ENCODE measurements at places on chromosomes 6 and 20.

DNA sequence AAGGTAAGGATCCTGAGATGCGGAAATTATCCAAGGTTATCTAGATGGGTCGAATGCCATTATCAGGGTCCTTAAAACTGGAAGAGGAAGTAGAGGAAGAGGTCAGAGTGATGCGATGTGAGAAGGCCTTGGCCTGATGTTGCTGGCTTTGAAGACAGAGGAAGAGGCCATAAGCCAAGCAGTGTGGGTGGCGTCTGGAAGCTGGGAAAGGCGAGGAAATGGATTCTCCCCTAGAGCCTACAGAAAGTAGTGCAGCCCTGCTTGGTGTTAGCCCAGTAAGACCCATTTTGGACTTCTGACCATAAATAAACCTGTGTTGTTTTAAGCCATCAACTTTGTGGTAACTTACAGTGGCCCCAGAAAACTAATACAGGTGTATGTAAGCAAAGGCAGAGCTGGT, 2.0 kb downstream of the SRXN1 start:
- no peak for DNase-seq

- DNase-seq: no peak
Measured at GRCh38 chr6:152271776-152272464, 365.2 kb downstream of the SYNE1 start.

DNA sequence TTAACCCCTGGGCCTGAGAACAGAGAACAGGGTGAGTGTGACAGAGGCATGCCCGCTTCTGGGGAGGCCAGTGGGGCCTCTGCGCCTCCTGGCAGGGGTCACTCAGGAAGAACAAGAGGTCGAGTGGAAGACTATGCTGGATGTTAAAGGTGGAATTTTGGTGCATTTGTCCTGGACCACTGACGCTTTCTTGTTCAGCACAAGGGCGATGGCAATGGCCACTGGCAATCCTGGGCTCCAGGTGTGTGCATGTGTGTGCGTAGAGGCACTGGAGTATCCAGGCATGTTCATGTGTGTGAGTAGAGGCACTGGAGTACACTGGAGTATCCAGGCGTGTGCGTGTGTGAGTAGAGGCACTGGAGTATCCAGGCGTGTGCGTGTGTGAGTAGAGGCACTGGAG, 23.5 kb upstream of the NPBWR2 start:
- no peak for DNase-seq

GRCh38 chr20:63064310-63064709, 57.5 kb upstream of the BHLHE23 start:
- DNase-seq: no peak

- DNase-seq: no peak
Measured at GRCh38 chr6:35146453-35146852, 5.3 kb upstream of the TCP11 start.

DNA sequence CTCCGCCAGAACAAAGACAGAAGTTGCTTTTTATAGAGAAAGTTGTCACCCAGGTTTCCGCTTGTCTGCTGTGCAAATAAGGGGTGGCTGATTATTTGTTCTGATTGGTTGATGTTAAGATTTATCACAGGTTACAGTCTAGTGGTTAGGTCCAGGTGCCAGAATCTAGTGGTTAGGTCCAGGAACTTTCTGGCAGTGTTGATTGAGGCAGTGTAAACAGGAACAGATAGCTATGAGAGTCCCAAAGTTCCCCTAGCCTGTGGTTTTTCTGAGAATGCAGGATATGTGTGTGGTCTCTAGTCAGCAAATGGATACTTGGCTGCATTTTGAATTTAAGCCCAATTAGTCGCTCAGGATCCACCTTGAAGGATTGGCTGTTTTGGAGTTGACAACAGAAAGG, 148.0 kb downstream of the TMEM200A start:
- DNase-seq: peak; percentile 26

GRCh38 chr6:19805129-19805481, 32.1 kb upstream of the ID4 start:
- DNase-seq: no peak

DNA sequence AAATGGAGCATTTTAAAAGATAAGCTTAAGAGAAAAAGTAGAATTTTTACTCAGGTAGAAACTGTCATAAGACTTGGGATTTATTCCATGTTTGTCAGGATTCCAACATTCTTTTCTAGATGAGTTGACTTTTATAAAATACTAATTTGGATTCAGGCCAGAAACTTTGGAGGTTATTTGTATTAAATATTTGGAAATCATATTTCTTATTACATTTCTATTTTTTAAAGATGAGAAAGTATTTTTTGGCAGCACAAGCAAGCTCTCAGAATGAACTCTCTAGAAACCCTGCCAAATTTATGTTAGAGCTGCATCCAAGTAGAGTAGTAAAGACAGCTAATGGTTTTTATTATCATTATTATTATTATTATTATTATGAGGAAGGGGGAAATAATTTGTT, 1014.9 kb upstream of the GJE1 start:
- DNase-seq: no peak

- DNase-seq: no peak
Measured at GRCh38 chr6:42889815-42890214, 10.4 kb downstream of the RPL7L1 start.

GRCh38 chr6:14470671-14471070, 353.1 kb downstream of the CD83 start:
- DNase-seq: no peak

GRCh38 chr6:168120390-168121302, 41.6 kb upstream of the FRMD1 start:
- no peak for DNase-seq

- DNase-seq: no peak
Measured at GRCh38 chr6:78400076-78400475, 467.3 kb upstream of the IRAK1BP1 start.

DNA sequence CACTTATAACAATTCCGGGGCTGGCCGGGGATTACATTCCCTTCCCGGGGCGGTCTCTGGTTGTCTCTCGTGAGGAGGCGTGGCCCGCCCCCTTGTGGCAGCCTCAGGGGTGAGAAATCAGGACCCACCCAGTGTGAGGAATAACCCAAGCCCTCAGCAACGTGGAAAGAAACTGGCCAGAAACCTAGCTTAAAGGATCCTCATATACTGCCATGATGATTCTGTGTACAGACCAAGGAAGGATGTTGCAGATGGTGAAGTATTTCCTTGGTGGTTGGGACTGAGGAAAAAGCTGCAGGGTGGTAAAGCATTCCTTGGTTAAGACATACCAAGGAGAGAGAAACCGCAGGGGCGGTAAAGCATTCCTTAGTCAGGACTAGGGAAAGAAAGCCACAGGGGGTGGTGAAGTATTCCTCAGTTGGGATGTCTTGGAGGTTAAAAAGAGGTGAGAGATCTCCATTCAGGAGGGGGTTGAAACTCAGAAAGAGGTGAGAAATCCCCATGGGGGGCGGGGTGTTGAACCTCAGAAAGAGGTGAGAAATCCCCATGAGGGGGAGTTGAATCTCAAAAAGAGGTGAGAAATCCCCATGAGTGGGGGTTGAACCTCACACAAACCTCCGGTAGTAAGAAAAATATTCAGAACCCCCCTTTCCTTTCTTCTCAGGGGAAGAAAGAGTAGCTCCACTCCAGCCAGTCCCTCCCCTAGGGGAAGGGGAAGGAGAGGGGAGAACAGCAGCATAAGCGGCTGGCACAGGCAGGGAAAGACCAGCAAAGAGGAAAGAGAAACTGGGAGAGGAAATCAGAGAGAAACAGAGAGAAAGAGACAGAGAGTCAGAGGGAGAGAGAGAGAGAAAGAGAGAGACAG, 238.1 kb downstream of the RNGTT start:
- no peak for DNase-seq

DNA sequence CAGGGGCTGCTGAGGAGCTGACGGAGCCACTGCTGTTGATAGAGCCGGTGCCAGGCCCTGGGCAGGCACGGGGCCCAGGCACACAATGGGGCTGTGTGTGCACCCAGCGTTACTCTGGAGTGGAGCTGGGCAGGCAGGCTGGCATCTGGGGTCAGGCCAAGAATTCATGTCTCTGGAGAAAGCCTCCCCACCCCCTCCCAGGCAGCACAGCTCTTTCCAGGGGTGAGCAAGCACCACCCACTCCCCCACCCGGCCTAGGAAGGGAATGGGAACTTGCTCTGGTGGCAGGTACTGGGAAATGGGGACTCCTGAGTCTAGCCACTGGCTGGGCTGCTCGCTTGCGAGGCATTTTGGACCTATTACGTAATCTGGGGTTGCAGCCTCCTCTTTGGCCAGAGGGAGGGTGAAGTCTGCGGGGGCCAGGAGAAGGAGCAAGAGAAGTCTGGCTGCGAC, 22.7 kb downstream of the TFEB start:
- no peak for DNase-seq

DNA sequence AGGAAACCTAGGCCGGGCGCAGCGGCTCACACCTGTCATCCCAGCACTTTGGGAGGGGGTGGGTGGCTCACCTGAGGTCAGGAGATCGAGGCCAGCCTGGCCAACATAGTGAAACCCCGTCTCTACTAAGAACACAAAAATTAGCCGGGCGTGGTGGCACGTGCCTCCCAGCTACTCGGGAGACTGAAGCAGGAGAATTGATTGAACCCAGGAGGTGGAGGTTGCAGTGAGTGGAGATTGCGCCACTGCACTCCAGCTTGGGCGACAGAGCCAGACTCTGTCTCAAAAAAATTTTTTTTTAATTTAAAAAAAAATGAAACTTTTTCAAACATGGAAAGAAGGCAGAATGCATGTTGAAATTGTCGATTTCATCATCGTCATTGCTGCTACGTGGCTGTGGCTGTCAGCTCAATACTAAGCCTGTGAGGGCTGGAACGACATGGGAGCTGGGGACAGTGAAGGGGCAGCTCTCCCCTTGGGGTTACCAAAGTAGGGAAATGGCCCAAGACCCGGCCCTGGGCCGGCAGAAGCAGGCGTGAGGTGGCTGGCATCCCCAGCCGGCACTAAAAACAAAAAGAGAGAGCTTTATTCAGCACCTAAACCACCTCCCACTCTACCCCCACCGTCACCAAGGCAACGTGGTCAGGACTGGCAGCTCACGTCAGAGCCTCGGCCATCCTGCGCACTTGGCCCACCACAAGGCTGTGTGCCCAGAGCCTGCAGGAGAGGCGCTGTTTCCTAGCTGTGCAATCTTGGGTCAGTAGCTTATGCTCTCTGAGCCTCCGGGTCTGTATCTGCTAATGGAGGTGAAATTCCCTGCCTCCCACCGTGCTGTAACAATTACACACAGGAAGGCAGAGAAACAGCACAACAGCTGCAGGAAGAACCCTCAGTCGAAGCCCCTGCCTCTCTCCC, 30.8 kb downstream of the AGPAT4 start:
- DNase-seq: no peak

GRCh38 chr6:16742116-16742515, 19.1 kb downstream of the ATXN1 start:
- DNase-seq: no peak

DNA sequence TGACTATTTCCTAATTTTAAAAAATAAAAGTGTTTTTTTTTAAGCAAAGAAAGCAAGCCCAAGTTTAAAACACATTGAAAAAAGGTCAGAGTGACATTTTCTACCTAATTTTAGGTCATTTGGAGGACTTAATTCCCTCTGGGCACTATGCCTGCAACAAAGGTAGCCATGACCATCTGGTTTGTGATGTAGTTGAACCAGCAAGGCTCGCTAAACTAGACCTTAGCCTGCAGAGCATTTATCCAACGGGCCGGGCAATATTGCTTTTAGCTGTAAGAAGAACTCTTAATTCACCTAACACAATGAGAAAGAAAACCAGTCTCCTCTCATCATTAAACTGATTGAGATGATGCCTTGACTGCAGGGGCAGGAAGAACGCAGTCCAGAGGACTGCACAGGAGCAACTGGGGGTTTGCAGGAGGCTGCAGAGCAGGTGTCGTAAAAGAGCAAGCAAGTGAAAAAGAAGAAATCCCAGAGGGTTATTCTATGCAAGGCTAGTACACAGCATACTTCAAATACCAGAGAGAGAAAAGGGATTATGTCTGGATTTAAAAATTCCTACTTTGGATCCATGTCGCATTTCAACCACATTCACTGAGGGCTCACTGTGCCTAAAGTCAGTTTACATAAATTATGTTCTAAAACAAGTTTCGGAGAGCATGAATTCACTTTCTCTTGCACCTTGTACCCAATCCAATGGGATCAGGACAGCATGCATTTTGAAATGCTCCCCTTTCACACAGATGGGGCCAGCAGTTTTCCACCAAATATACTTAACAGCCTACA, 12.8 kb downstream of the TRAF3IP2 start:
- DNase-seq: no peak

DNA sequence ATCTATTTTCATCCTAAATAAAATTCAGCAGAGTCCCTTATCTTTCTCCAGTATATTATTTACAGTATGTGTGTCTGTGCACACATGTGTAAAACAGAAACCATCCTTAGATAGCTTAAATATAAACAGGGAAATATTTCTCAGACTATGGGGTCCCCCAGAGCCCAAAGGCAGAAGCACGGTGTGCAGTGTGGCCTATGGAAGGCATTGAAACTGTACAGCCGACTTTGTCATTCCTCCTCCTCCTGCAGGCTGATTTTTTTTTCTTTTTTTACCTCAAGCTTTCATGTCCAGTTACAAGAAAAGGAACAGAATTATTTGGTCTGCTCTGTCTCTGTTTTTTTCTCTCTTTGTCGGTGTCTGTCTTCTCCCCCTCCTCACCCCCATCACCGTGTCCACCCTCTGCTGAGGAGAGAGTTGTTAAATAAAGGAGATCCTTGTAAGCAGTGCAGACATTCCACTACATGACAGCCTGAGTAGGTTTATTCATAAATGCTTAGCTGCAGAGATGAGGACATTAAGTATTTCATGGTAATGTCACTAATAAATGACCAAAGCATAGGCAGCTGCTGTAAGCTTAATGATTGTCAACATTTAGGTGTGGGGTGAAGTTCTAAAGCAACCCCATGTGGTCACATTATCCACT, 31.8 kb upstream of the SLC35D3 start:
- no peak for DNase-seq

- peak; percentile 15 for DNase-seq
Measured at GRCh38 chr6:157550114-157550989, 169.4 kb downstream of the ZDHHC14 start.

GRCh38 chr6:101011186-101011585, 130.1 kb upstream of the ASCC3 start:
- no peak for DNase-seq

DNA sequence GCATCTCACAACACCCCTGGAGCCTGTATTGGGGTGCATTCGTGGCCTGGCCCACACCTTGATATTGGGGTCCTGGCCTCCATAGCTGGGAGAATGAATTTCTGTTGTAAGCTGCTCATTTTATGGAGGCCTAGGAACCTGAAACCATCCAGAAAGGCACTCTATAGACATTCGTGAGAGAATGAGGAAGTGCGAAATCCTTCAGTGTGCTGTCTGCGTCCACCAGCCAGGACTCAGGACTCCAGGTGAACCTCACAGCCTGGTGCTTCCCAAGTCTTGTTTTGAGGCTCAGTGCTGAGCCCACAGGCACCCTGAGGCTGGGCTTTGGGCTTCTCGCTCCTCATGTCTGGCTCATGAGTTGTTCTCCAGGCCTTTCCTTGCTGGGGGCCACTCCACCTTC, 11.9 kb upstream of the RBBP8NL start:
- no peak for DNase-seq

GRCh38 chr20:61896058-61896961, 169.4 kb downstream of the TAF4 start:
- peak; percentile 5 for DNase-seq

- no peak for DNase-seq
Measured at GRCh38 chr6:137866200-137866913, 702 bp upstream of the TNFAIP3 start.

Data from activated T-cell treated with anti-CD3 and anti-CD28 coated beads for 24 hours (primary cell).